ENCODE measurements at places on chromosomes 12 and 14. TPM values are rescaled to one million over a fixed set of nuclear protein-coding genes. Genes with fewer than 3 reads are reported as not detected.

DNA sequence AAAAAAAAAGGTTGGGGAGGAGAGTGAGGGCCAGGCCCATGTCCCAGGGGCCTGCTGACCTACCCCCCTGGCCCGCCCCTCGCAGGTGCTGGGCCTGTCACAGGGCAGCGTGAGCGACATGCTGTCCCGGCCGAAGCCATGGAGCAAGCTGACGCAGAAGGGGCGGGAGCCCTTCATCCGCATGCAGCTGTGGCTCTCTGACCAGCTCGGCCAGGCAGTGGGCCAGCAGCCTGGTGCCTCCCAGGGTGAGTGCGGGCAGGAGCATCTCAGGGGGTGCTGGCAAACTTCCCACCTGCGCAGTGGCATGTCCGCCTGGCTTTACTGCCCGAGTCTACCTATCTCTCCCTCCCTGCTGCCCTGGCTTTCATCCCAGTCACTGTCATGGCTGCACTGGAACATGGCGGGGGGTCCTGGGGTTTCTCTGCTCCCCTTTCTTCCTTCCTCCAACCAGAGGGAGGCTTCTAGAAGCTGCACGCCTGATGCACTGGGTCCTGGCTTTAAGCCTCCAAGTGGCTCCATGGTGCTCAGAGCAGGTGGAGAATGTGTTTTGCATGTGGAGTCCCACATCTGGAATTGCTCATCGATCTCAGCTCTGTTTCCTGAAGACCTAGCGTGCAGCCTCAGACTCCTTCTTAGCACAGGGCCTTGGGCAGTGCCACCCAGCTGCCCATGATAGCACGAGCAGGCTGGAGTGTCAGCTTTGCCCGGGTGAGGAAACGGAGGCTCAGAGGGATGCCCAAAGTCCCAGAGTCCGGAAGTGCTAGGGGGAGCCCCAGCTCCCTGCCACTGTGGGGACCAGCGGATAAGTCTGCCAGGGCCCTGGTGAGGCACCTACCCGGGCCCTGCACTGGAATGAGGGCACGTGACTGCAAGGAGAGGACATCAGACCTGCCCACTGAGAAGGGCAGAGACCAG is 46.3 kb downstream of the PHETA1 start:
- no peak for DNase-seq

Gene PMEL
- 19.8 TPM for total RNA-seq

- DNase-seq, result no peak
These were observed 613 bp downstream of the RECQL start for GRCh38 chr12:21500786-21501257.

Gene LRRC9
- 0.30 TPM for total RNA-seq

Gene ADAM21
- total RNA-seq, result 0.10 TPM

GRCh38 chr14:75539162-75539560 is 16.9 kb downstream of the BATF start:
- DNase-seq, result no peak

Gene MFAP5
- total RNA-seq, result 125 TPM

- no peak for DNase-seq
These were observed 120.7 kb downstream of the SLC25A21 start for GRCh38 chr14:37051680-37052079.

- no peak for DNase-seq
These were observed 8.4 kb downstream of the CLBA1 start for GRCh38 chr14:104993808-104994591.

DNA sequence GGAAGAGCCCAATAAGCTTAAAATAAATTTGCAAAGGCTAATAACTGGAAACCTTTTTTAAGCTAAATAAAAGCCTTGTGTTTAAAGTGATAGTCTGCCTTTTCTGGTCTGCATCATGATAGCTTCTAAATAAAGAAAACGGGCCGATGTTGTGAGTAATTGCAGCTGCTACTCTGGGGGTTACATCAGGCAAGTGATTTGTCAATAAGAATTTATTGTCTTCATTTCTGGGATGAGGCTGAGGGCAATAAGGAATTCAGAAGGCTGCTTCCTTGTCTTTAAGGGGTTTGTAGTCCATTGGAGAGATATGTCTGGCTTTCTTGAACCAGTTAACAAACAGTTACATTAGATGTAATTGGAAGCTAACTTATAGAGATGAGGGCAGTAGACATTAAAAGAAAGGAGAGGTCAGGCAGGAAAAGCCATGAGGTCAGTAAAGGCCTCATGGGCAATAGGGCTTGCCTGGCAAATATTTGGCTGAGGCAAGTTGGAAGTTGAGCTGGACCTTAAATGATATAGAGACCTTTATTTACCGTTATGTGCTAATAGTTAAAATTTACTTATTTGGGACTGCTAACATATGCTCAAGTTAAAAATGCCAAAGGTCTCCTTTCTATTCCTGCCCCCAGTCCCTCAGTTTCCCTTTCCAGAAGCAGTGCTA is 85.0 kb downstream of the CRADD start:
- DNase-seq, result no peak

DNA sequence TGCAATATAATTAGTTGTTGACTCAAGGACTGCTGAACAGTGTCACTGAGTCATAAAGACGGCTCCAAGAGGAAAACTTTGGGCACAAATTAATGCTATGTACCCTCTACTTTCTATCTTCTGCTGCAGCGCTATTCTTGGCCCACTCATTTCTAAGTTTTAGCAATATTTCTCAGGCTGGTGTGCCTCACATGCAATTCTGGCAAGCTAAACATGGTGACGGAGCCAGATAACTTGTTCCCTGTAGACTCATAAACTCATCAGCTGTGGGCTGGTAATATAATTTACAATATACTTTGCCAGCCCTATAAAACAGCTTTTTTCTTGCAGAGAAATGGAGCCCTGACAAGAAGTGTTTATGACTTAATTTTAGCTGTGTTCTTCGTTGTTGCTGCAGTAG is 615.1 kb downstream of the NRXN3 start:
- DNase-seq, result no peak

Gene EIF2B1
- 28.3 TPM for total RNA-seq

GRCh38 chr12:96534339-96534738 is 45.0 kb downstream of the CFAP54 start:
- no peak for DNase-seq

- DNase-seq, result no peak
These were observed 1.3 kb downstream of the DTX1 start for GRCh38 chr12:113057565-113058485.

Gene LRIG3
- 241 TPM for total RNA-seq

Gene AREL1
- total RNA-seq, result 15.0 TPM

- DNase-seq, result peak; percentile 17
These were observed at the start of gene KIF21A for GRCh38 chr12:39443081-39443928. TSS of gene KIF21A (minus strand) at chr12:39443120. CDS start at chr12:39442970, 150 bp downstream.

- DNase-seq, result no peak
These were observed 420.5 kb downstream of the GXYLT1 start for GRCh38 chr12:41724216-41724615.

DNA sequence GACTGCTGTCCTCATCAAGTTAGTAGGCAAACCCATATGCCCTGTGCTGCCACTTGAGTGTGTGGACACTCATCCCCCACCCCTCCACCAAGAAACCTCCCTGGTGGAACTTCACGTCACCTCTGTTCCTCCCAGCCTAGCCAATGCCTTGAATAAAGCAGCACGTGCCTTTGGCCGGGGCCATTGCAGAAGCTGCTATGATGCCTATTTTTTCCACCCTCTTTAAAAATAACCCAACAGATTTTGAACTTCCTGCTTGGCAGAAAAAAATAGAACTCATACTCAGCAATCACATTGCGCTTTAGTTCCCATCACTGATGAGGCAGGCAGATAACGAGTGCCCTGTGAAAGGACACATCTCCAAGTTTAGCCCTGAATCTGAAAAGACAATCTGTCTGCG is 23.1 kb upstream of the PWP1 start:
- no peak for DNase-seq
